ENCODE measurements at places on chromosomes 1 and 21. TPM values are rescaled to one million over a fixed set of nuclear protein-coding genes. Genes with fewer than 3 reads are reported as not detected.

The COQ8A gene
- 4.1 TPM for total RNA-seq

The TFF2 gene
- total RNA-seq = not detected

The WDR64 gene
- not detected for total RNA-seq

The LENEP gene
- not detected for total RNA-seq

The MSH4 gene
- total RNA-seq = 0.59 TPM

The STX12 gene
- 82.8 TPM for total RNA-seq

The USH2A gene
- not detected for total RNA-seq
